ENCODE measurements at places on chromosomes 4 and X.

GRCh38 chr4:95087657-95088455 is 330.1 kb downstream of the BMPR1B start:
- no peak for DNase-seq

DNA sequence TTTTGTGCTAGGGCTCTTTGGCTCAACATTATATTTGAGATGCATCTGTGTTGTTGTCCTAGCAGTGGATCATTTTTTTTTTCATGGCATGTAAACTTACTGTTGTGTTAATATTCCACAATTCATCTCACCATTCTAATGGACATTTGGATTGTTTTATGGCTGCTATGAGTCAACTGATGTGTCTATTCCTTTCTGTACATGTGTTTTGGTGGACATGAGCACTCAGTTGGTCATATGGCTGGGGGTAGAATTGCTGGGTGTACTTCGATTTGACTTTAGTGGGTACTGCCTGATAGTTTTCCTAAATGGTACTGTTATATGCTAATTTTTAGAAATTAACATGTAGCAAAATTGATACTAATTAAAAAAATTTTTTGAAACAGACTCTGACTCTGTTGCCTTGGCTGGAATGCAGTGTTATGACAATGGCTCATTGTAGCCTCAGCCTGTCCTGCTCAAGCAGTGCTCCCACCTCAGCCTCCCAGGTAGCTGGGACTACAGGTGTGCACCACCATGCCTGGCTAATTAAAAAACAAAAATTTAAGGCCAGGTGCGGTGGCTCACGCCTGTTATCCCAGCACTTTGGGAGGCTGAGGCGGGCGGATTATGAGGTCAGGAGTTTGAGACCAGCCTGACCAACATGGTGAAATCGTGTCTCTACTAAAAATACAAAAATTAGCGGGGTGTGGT is 9.0 kb downstream of the FAM193A start:
- no peak for DNase-seq

DNA sequence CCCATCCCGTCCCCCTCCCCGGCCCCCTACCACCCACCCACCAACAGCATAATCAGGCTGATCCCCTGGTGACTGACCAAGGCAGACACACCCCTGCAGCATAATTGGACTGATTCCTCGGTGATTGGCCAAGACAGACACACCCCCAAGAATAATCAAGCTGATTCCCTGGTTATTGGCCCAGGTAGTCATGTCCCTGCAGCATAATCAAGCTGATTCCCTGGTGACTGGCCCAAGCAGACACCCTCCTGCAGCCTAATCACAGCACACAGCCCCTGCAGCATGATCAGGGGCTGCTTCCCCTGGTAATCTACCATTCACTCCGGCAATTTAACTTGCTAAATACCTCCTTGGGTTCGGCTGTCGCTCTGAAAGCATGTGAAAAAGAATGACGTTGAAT is 47.5 kb upstream of the STS start:
- no peak for DNase-seq

DNA sequence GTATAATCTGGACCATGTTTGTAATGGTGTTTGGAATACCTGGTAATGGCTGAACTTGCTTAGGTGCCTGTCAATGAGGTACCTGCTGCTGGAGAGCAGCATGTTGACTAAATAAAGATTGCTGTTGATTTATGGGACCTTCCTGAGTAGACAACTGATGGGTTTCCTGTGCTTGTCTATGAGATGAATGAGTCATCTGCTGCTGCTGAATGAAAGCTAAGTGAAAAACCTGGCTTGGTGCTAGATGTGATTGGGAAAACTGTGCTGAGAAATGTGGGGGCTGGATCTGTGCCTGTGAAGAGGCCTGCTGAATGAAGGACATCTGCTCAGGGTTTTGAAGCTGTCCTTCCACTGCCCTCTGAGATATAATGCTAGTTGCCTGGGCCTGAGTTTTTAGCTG is 69.6 kb downstream of the WNK3 start:
- DNase-seq = no peak

GRCh38 chrX:39862963-39863362 is 234.8 kb downstream of the BCOR start:
- DNase-seq = no peak

DNA sequence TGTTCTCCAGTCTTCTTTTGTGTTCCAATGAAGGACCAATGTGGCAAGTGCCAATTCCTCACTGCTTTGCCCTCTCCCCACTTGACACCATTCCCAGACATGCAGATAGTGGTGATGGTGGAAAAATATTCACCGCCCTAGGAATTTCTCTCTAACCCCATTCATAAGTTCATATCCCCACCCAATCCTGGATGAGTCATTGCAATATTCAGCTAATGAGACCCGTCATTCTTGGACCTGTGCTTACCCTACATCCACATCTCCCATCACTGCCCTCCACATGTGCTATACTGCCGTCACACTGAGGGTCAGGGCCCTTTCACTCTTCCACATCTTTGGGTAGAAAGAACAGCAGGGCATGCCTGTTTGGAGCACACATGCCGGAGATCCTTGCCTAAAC is 199.2 kb downstream of the KCNIP4 start:
- DNase-seq = no peak

GRCh38 chrX:33126469-33126868 is 84.9 kb downstream of the DMD start:
- DNase-seq = no peak

DNA sequence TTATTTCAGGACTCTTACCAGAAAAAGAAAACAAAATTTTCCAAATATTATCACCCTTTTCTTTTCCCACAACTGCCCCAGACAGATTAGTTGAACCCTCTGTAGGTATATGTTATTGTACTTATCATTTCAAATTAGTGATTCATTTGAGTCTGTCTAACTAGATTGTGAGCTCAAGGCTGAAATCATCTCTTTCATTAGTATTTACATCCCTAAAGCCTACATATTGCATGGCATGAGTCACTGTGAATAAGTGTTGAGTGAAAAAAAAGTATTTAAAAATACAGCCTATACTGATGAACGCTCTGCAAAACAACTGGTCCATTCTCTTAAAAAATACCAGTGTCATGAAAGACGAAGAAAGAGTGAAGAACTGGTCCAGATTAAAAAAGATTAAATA is 3.9 kb downstream of the PAGE3 start:
- DNase-seq = no peak

DNA sequence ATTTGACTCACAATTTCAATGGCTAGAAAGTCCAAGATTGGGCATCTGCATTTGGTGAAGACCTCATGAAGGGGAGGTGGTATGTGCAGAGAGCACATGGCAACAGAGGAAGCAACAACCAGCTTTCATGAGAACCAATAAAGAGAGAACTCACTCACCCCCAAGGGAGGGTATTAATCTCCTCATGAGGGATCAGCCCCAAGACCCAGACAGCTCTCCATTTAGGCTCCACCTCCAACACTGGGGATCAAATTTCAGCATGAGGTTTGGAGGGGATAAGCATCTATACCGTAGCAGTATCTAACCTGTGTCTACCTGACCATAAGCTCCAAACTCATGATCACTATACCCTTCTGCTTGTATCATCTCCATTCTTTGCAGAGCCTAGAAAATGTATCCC is 9.3 kb upstream of the TBC1D19 start:
- DNase-seq = no peak

- no peak for DNase-seq
Observed at GRCh38 chr4:26144526-26145155, 176.2 kb upstream of the RBPJ start.

- DNase-seq = no peak
Observed at GRCh38 chr4:47827343-47828047, 10.4 kb downstream of the CORIN start.

DNA sequence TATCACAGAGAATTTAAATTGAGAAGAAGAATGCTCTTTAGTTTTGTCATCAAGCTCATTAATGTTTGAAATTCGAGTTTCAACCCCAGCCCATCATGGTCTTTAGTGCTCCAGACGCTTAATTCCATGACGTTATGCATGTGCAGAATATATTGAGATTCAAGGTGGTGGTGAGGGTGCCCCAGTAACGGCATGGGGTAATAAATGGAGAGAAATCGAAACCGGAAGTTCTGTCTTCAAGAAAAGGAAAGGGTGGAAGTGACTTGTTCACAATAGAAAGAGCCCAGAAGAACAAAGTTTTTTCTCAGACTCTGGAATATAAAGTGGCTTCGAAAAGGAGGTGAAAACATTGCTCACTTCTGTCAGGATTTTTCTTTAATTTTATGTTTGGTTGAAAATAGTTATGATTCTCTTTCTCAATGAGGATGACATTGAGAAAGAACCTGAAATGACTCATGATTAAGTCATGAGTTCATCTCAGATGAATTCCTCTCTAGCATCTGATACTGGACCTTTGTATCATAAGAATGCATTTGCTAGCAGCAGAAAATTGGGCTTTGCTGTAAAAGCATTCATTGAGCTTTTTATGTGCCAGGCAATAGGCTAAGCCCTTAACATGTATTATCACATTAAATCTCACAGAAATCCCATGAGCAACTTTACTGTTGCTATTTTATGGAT is 779 bp upstream of the DDX60L start:
- peak; percentile 88 for DNase-seq

DNA sequence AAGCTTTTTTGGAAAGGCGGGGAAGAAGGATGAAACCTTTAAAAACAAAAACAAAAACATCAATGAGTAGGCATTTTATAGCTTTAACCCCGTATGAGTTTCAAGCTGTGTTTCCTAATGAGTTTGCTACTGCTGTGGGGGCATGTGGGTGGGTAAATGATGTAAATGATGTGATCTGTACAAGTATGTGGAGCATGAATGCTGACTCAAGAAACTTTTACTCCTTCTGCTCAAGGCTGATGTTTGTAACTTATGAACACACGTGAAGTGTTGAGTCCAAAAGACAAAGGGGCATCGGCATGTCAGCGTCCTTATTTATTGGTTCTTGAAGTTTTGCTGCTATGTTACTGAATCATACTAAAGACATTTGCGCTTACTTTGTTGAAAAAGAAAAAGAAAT is 76.9 kb downstream of the CLCN4 start:
- no peak for DNase-seq

DNA sequence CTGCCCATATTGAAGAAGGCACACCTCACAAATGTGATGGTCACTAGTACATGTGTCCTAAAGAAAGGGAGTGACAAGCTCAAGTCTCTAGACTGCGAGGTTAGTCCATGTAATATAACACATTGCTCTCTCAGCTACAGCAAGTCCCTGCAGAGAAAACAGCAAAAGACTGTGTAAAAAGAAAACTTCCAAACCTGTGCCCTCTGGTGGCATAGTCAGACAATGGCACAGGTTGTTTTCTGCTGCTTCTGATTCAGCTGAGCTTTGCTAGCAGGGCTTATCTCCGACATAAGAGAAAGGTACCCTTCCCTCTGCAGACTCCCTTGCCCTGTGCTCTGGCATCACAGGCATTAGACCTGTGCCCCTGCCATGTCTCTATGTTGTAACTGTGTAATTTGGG is 1.4 kb upstream of the SERPINA7 start:
- no peak for DNase-seq

DNA sequence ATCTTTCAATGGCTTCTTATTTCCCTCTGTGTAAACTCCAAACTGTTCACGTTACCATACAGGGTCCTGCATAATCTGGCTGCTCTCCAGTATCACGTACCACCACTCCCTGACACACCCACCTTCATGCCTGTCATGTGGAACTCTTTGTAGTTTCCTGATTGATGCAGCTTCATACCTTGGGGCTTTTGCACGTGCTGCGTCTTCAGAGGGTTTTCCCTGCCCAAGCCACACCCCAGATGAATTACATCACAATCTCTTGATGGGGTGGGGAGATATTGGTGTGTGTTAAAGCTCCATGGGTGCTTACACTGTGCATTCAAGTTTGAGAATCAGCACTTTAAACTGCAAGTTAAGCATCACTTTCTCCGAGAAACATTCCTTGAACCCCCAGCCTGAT is 101.9 kb downstream of the CT47B1 start:
- no peak for DNase-seq

- DNase-seq = no peak
Observed at GRCh38 chr4:55865228-55865806, 11.9 kb downstream of the EXOC1 start.

- DNase-seq = no peak
Observed at GRCh38 chr4:180788729-180789128, 1454.5 kb upstream of the TENM3 start.

DNA sequence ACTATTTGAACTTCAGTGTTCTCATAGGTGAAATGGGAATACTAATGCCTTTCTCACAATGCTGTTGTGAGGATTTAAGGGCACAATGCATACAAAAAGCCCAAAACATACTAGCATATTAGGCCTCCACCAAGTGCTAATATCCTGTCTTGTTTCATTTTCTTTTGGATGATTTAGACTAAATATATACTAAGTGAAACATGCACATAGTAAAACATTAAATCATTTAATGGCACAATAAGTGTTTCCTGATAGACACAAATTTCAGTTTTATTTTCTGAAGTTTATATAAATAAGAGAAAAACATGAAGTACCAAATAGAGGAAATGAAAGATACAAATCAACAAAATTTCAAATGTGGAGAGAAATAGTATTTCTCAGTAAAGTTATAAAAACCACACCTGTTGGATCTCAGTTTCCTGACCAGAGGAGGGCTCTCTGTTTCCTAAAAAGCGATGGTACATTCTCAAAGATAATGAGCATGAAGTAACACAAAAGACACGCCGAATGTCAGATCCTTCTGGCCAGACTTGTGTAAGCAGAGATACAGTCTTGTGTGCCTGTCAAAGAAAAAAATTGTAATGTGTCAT is 25.1 kb downstream of the DDX60 start:
- no peak for DNase-seq

- DNase-seq = no peak
Observed at GRCh38 chr4:118770741-118771187, 65.2 kb downstream of the SEC24D start.

DNA sequence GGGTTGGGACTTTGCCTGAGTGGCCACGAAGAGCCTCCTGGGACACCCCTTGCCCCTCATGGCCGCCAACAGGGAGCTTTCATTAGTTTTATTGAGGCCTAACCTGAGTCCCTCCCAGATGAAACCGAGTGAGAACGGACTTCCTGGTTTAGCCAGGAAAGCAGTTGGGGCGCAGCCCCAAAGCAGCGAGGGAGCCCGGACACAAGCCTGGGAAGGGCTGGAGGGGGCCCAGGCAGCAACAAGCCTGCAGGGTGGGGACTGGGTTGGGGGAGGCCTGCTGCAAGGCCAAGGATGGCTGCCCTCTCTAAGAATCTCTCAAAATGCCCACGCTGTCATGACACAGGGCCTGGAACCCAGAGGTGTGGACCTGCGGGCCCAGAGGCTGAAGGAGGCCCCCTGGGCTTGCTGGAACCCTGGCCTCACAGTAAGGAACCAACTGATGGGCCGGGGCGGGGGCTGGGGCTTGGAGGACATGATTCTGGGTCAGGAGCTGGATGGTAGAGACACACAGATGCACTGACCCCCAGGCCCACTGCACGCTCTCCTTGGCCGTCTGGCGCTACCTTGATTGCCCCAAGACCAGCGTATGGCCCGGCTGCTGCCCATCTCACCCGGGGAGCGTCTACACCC is 5.8 kb downstream of the HMX1 start:
- DNase-seq = no peak
